ENCODE measurements at places on chromosomes 11 and 22. TPM values are rescaled to one million over a fixed set of nuclear protein-coding genes. Genes with fewer than 3 reads are reported as not detected.

DNA sequence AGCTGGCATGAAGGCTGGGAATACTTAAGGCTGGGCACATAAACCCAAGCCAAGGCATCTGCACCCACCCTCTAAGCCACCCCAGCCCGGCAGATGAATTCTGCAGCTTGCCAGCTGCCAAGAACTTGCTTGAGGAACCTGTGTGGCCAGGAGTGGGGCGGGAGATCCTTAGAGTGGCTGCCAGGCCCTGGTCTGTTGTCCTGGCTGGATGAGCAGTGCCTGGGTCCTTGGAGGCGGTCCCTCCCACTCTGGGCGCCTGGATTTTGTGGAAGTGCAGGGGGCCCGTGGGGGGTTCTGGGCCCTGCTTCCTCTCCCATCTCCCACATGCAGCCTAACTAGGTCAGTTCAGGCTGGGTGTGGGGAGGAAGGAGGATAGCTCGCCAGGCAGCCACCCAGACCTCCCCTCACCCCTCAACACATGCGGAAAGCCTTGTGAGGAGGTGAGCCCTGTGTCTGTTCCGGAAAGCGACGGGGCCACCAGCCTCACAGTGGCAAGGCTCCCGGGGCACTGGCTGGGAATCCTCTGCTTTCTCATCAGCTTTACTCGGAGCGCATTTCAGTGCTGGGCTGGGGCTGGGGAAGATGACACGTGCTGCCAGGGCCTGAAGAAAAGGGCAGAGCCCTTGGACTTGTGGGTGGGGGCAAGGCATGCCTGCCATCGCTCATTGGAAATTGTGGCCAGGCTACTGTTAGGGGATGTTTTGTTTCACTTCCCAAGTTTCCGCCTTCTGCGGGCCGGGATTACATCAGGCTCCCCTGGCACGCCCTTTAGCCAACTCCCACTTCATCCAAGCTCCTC lies 8.4 kb downstream of the DAGLA start:
- no peak for DNase-seq

DNA sequence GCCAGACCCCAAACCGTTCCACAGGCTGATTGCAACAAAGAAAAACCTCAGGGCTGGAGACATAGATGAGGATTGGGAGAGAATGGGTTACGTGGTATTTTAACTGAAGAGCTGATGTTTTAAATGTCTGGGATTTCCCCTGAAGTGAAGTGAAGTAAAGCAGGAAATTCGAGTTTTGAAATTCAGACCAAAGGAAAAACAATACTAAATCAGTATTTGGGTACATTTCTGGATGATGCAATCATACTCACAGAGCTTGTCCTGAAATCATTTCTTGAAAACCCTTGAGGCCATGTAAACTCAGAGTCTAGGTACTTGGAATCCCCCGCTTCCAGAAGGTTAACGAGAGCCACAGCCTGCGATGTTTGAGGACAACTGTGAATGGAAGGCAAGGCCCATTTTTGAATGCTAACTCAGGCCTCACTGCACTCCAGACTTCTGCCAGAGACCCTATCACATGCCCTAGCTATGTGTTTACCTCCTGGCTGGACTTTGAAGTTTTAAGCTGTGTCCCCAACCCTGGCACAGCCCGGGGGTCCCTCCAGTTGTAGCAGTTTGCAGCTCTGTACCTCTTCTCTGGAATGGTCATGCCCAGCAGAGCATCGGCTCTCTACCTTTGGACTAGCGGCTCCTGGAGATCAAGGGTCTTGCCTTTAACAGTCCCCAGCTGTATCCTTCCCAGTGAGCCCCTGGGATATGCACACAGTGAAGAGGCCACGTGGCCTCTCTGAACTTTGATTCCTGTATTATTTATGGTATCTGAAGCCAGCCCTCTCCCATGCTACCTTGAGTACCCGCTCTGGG lies 5.4 kb upstream of the FTH1 start:
- DNase-seq, result no peak

SCN2B gene
- 4.9 TPM for polyA plus RNA-seq

HSPA8 gene
- 1,389 TPM for polyA plus RNA-seq

DNA sequence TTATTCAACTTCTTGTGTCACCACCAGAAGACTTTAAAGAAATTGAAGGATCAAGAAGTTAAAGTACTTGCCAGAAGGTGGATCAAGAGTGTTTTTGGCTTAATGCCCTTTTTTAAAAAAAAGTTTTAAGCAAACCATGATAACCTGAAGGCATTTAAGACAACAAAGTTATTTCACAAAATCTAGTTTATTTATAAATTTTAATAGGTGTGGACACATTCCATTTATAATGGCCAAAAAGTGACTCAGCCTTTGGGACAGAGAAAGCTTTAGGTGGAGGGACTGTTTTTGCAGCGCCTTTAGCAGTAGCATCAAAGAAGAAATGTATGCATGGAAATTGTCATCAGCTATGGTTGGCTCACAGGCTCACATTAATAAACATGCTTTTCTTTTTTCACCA lies 17.9 kb downstream of the TCP11L1 start:
- DNase-seq, result no peak

DNA sequence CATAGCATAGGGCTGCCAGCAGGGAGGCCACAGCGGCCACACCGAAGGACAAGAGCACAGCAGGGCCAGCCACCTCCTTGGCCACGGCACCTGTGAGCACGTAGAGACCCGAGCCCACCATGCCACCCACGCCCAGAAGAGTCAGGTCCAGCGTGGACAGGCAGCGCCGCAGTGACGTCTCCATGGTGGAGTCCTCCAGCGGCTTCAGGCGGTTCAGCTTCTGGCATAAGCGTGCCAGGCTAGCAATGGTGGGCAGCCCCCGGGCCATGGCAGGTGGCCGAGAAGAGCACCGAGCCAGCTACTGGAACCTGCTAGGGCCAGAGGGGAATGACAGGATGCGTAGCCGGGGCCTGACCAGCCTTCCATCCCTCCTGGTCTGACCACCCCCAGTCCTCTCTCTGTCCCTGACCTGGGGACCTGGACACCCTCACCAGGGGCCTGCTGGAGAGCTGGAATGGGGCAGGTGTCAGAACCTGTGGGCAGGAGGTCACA lies 770 bp downstream of the SLC7A4 start:
- no peak for DNase-seq

OR5A1 gene
- 0.01 TPM for polyA plus RNA-seq

DNA sequence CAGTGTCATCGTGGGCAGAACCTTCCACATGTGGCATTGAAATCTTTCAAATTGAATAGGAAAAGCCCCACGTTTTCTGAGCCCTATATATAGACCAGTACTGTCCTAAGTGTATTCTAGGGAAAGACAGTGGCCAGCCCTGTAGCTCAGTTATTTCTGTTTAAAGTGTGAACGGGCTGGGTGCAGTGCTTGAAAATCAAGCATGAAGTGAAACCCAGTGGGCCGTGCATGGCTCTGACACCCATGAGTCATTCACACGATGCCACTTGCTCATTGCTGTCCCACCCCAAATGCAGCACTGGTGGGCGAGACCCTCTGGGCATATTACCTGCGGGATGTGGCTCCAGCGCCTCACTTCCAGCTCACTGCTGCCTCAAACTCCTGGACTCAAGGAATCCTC lies 29.8 kb upstream of the CCDC188 start:
- no peak for DNase-seq

- no peak for DNase-seq
Observed at GRCh38 chr11:120680322-120680721, 168.8 kb downstream of the GRIK4 start.

DNA sequence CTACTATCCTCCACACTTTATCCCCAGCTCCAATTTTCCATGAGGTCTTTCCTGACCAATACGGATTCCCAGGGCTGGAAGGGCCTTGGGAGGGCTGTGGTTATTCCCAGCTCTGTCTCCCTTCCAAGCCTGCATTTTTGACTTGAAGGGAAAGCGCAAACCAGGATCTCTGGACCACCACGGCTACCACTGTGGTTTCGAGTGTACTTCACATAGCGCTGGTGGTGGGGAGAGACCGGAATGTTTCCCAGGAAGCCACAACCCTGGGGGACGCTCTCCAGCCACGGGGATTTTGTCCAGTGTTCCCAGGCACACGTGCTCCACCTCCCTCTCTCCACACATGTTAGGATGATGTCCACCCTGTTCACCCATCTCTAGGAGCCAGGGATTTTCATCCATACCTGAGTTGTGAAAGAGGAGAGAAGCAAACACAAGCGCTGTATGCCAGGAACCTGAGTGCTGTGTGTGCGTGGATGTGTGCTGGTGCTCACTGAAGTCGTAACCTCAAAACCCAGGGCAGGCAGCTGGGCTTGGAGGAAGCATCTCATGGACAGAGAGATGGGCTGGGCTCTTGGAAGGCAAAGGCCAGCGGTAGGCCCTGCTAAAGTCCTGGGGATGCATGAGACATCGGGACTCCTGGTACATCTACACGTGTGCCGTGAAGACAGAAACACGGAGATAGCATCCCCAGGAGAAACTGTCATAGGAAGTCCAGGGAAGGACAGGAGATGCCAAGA lies 1.3 kb upstream of the NPTXR start:
- no peak for DNase-seq

- DNase-seq, result no peak
Observed at GRCh38 chr11:63553759-63554158, 9.4 kb downstream of the PLAAT2 start.

SCGB1A1 gene
- polyA plus RNA-seq, result not detected

DNA sequence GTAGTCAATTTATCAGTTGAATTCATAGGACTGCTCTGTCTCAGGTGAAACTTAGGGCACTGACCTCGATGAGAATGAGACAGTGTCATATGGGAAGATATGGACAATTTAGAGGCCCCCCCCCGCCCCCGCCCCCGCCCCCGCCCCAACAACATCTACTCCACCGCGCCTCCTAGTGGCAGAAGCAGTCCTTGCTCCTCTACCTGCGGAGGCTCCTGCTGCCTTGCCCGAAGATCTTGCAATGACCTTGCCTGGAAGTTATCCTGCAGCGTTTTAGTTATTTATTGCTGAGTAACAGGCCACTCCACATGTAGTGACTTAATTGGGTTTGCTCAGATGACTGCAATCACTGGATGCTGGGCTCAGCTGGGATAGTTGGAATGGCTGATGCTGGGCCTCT lies 15.2 kb downstream of the SERPINH1 start:
- no peak for DNase-seq

- no peak for DNase-seq
Observed at GRCh38 chr11:133842730-133843129, 2.6 kb downstream of the SPATA19 start.

DNA sequence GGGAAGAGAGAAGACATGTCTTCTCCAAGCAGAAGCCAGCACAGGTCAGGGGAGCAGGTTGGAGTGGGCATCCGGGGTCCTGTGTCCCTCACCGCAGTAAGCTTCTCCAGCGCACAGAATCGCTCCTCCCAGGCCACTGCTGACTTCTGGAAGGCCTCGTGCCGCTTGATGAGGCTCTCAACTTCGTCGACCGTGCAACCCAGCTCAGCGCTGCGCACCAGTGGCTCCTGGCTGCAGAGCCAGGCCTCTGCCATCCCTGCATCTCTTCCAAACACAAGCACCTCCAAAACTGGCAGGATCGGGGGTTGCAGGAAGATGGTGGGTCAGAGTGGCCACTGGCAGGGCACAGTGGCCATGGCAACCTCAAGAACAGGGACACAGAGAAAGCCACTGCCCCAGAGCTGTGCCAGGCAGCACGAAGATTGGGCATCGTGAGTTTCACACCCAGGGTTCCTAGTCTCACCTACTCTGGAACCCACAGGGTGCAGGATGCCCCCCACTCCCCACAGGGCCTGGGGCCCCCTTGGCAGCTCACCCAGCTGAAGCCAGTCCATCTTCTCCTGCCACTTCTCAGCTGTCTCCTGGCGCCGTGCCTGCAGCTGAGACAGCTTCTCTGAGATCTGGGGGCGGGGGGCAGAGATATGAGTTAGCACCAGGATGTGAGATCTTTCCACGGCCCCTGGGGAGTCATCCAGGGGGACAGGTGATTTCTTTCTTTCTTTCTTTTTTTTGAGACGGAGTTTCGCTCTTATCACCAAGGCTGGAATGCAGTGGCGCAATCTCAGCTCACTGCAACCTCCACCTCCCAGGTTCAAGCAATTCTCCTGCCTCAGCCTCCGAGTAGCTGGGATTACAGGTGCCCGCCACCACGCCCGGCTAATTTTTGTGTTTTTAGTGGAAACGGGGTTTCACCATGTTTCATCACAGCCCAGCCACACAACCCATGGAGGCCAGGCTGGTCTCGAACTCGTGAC lies 11.2 kb upstream of the RBM4B start:
- DNase-seq, result no peak

- no peak for DNase-seq
Observed at GRCh38 chr11:7851391-7851790, 54.6 kb upstream of the OR5P2 start.

SLC7A4 gene
- polyA plus RNA-seq, result 1.5 TPM

ACER3 gene
- 18.3 TPM for polyA plus RNA-seq

DNA sequence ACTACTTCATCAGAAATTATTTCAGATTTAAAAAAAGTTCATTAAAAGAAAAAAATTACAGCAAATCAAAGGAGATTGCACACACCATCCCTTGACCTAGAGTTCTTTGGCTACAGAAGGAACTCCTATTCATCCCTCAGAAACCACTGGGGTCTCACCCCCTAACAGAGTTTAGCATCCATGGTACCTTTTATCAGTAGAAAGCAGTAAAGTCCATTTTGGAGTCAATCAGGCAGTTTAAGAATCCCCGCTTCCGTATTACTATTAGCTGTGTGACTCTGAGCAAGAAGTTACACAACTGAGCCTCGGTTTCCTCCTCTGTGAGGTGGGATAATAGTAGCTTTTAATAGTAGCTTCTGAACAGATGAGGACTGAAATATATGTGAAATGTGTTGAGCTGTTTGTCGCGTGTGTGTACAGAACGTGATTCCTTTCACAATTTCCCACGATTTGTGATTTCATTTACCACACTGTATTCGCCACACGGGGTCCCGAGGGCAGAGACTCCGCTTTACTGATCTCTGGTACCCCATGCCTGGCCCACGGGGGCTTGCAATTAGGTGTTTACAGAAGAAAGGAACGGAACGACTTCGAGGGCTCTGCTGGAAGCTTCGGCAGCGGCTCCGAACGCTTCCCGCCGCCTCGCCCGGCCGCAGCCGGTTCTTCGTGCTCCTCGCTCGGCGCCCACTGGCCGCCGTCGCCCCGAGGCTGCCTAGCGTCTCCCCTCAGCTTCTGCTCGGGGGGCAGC lies 72.5 kb upstream of the ZBED5 start:
- no peak for DNase-seq

- DNase-seq, result no peak
Observed at GRCh38 chr22:37762389-37762836, 45.3 kb upstream of the GCAT start.

- DNase-seq, result no peak
Observed at GRCh38 chr22:45207981-45208664, 32.6 kb downstream of the KIAA0930 start.

DNA sequence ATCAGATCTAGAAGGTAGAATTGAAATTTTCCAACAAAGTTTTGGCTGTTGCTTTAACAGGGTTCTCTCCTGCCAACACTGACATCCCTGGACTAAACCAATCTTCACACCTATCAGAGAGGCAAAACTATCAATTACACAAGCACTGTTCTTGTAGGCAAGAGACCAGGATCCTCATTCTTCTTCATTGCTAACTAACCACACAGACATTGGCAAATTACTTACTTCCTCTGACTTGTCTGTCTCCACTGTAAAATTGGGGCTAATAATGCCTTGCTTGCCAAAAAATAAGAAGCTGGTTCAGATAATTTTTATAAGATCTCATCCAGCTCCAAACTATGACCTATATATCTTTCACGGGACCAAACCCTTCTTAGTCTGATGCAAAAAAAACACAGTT lies 93.8 kb upstream of the DDI1 start:
- no peak for DNase-seq

Data from renal pelvis (tissue), 12 donors.